ENCODE measurements at places on chromosomes 1 and 21. TPM values are rescaled to one million over a fixed set of nuclear protein-coding genes. Genes with fewer than 3 reads are reported as not detected.

GRCh38 chr1:88451856-88452255, 232.2 kb upstream of the PKN2 start:
- no peak for DNase-seq

GRCh38 chr21:18614303-18614702, 210.7 kb upstream of the TMPRSS15 start:
- no peak for DNase-seq

GRCh38 chr1:217861658-217862057, 230.5 kb downstream of the SPATA17 start:
- no peak for DNase-seq

DNA sequence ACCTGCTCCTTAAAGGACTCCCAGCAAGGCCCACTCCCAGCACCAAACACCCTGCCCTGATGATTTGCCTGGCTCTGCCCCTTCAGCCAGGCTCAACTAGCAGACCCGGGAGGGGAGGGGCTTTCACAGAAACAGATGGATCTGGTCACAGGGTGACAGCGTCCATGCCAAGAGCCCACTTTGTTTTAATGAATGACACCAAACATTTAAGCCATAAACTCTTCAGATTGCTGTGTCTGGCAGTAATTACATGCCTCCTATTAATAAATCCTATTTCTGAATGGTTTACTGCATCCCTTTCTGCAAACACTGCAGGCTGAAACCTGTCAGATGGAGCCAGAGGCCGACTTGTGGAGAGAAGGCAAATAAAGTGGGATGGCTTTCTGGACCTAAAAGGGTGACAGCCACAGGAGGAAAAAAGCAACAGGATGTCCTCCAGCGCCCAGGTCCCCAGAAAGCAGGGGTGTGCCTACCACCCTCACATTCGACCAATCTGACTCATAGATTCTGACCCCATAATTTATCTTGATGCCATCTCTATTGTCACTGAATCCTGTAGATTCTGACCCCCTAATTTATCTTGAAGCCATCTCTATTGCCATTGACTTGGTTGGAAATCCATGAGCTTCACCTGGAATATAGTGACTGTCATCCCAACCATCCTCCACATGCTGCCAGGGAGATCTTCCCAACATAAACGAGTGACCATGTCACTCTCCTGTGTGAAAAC, 200.9 kb downstream of the PLPP3 start:
- no peak for DNase-seq

KPRP gene
- total RNA-seq = not detected

GRCh38 chr1:205066141-205066818, 18.0 kb downstream of the TMEM81 start:
- no peak for DNase-seq

DNA sequence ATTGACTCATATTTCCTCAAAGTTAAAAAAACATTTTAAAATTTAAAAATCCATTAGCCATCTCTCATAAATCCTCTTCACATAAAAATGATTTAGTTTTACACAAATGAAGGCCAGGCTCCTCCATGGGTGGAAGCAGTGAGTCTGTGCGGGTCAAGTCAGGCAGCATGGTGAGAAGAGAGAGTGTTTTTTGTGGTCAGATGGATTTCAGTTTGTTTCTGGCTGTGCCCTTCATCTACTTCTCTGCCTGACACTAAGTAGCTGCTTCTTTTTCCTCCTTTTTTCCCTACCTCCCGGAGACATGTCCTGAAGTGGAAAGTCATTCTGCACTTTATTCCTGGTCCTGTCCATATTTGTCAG, 10.3 kb downstream of the PLA2G4A start:
- DNase-seq = no peak

- no peak for DNase-seq
Observed at GRCh38 chr21:33811167-33812010, 104.2 kb downstream of the ATP5PO start.

GRCh38 chr1:1079408-1080121, 5.5 kb upstream of the RNF223 start:
- DNase-seq = no peak

DNA sequence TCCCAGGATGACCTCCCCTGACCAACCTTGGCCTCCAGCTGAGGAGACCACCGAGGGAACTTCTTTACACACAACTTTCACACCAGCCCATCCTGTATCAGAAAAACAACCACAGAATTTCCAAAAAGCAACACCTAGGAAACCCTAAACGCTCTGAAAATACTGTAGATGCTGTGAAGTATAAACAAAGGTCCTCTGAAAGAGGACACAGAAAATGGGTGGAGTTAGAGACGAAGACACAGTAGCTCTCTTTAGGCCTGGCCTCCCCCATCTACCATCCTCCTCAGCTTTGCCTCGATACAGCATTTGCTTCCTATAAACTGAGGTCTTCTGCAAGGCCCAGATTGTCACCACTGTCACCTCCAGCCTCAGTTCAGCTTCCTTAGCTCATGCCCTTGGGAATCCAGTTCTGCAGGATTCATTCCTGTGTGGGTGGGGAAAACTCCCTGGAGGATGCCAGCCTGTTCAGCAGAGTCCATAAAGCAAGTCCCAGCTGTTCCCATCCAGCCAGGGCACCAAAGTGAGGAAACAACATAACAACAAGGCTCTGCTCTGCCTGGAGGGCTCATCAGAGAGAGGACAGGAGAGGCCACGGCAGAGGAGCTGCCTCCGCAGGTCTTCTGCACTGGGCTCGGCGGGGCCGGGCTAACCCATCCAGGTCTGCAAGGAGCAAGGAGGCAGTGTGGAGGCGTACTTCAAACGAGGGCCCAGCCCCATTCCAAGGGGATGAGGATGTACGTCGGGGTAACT, 15.0 kb downstream of the PIK3C2B start:
- no peak for DNase-seq

- no peak for DNase-seq
Observed at GRCh38 chr1:211603191-211603701, 24.3 kb upstream of the SLC30A1 start.

FAM78B gene
- total RNA-seq = 1.4 TPM

- DNase-seq = no peak
Observed at GRCh38 chr1:244732851-244733450, 80.0 kb downstream of the DESI2 start.

GRCh38 chr1:5740865-5741860, 251.1 kb downstream of the NPHP4 start:
- DNase-seq = no peak

IFNAR2 gene
- 8.4 TPM for total RNA-seq

FNDC7 gene
- total RNA-seq = not detected

TTC34 gene
- total RNA-seq = 0.19 TPM

DNA sequence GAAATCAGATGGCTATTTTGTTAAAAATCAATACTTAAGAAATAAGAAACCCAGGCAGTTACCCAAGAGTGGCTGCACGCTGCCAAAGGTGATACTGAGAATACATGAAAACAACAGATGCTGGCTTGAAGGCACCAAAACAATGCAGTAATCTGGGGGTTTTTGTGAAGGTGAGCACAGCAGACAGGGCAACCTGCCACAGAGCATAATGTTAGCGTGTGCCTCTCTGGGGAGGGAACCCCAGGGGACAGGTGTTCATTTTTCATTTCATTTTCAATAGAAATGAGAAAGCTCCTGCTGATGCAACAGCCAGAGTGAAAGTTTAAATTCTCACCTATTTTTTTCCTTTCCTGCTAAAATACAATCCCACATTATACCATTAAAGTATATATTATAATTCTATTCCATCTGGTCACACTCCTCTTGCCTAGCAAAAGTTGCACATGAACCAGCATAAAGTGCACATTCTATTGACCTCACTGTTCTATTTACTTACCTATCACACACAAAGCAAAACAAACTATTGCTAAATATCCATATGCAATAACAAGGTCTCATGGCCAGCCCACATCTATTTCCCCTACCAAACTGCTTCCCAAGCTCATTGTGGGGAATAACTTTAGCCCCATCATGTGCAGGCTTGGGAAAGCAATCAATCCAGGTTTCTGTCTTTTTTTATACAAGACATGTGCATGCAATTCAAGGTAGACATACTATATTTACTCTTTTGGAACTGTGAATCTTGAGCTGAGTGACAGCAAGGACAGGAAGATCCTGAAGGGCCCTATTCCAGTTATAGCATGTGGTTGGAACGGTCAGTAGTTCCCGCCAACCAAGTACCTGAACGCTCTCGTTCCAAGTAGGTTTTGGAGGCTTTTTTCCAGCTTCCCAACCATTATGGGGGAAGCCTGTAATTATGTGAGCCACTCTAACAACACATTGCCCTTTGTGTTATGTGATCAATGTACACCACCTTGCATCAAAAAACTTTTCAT, 173.6 kb downstream of the RERE start:
- DNase-seq = no peak

- DNase-seq = no peak
Observed at GRCh38 chr1:148292915-148293314, 140.8 kb upstream of the NBPF11 start.

KIF14 gene
- total RNA-seq = 0.17 TPM

GRCh38 chr1:9444532-9444931, 94.7 kb upstream of the SLC25A33 start:
- no peak for DNase-seq

DNA sequence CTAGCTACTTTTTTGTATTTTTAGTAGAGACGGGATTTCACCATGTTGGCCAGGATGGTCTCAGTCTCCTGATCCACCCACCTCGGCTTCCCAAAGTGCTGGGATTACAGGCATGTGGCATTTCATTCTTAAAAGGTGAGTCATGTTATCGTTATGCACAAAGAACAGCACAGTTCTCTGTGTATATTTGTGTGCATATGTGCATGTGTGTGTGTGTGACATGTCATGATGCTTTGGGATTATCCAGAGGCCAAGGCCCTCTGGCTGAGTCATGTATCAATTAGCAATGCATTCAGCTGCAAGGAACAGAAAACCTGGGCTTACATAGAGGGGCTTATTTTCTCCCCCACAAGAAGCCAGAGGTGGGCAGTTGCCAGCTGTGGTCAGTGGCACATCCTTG, 301.7 kb upstream of the KAZN start:
- peak; percentile 17 for DNase-seq

DNA sequence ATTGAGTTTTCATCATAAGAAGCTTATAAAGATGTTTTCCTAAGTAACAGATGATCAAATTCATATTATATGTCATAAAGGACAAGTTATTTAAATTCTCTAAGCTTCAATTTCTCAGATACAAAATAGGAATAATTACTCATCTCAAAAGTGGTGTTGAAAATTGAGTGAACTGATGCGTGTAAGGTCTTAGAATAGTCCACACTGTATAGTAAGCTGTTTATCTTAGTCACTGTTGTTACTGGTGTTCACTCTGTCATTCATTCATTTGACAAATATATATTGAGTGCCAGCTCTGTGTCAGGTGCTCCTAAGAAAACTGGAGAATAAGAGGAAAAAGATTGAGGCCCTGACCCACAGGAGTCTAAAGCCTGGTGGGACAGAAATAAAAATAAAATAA, 186.3 kb upstream of the BRINP3 start:
- no peak for DNase-seq

- no peak for DNase-seq
Observed at GRCh38 chr1:8294170-8294697, 23.7 kb upstream of the SLC45A1 start.

FALEC gene
- not detected for total RNA-seq

ETV3L gene
- total RNA-seq = not detected

GRCh38 chr1:98893371-98893770, 111.3 kb downstream of the PLPPR5 start:
- no peak for DNase-seq

TNFRSF4 gene
- total RNA-seq = 0.50 TPM

DNASE2B gene
- not detected for total RNA-seq

GRCh38 chr1:237763137-237763536, 127.6 kb downstream of the ZP4 start:
- no peak for DNase-seq

GRCh38 chr1:29425631-29426030, 189.3 kb downstream of the PTPRU start:
- DNase-seq = no peak

DNA sequence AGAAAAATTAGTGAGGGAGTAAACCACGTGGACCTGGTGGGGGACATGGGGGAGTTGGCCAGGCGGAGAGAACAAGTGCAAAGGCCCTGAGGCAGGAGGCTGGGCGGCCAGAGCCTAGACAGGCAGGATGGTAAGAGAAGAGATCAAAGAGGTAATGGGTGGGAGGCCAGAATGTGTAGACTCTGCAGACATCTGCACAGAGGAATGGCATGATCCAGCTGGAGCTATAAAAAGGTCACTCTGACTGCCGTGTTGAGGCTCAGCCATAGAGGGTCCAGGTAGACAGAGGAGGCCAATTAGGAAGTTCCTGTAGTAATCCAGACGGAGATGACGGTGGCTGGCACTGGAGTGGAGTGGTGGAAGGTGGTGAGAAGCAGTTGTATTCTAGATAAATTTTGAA, 3.6 kb downstream of the H6PD start:
- DNase-seq = no peak

DNA sequence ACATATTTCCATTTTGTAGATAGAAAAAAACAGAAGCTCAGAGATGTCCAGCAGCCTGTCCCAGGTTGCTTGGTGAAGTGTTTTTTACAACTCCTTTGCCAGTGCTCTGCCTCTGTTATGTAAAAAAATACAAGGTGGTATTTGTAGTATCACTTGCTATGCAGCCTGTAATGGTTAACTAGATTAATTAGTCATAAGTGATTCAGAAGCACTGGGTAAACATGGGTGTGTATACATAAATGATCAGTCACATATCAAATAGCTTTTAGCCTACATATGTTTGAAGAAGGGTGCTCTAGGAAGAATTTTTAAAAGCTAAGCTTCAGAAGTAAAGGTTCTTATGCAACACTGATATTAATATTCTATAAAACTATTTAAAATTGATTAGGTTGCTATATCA, 70.0 kb upstream of the MAGI3 start:
- DNase-seq = no peak

- DNase-seq = no peak
Observed at GRCh38 chr1:34330061-34330460, 153.4 kb downstream of the C1orf94 start.

GRCh38 chr1:12135612-12136011, 31.2 kb upstream of the TNFRSF1B start:
- DNase-seq = no peak

DNA sequence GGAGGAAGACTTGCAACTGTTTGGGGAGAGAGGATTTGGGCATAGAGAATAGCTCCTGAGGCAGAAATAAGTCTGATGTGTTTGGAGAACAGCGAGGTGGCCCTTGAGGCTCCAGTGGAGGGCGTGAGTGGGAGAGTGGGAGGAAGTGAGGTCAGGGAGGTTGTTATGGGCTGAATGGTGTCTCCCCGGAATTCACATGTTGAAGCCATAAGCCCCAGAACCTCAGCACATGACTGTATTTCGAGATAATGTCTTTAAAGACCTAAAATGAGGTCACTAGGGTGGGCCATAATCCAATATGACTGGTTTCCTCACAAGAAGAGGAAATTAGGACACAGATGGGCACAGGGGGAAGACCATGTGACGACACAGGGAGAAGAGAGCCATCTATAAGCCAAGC, 17.9 kb upstream of the APP start:
- DNase-seq = no peak

OLFM3 gene
- 1.2 TPM for total RNA-seq

SNAP47 gene
- total RNA-seq = 40.8 TPM

Data from esophagus muscularis mucosa (tissue), 4 donors.